ENCODE measurements at places on chromosomes 5 and 9. TPM values are rescaled to one million over a fixed set of nuclear protein-coding genes. Genes with fewer than 3 reads are reported as not detected.
A peak's percentile ranks its signal among the peaks of the same experiment; 100 is the strongest.

GRCh38 chr9:22026696-22027095 lies 17.6 kb upstream of the CDKN2B start:
- H3K27ac ChIP-seq: no peak overlapping the region
- H3K36me3 ChIP-seq: no peaks in the 10 kb centered on the region
- H3K4me3 ChIP-seq: no peak overlapping the region
- no peak for DNase-seq
- H3K4me1 ChIP-seq: no peaks in the 10 kb centered on the region
- no peaks in the 10 kb centered on the region for H3K27me3 ChIP-seq

DNA sequence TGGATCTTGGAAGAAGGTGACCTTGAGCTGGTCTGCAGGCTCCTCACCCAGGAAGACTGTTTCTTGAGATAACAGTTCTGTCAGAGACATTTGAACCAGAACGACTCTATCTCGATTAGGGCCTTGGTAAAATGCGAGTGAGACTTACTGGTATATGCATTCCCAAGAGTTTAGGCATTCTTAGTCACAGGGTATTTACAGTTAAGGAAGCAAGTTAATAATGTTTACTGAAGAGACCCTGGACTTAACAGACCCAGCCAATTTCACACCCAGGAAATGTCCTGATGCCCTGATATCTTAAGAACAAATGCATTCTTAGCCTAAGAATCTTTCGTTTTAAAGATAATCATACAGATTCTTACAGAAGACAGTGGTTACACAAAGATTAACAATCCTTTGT lies 1867.2 kb upstream of the C9orf72 start:
- no peak overlapping the region for H3K27ac ChIP-seq
- no peaks in the 10 kb centered on the region for H3K36me3 ChIP-seq
- no peaks in the 10 kb centered on the region for H3K4me1 ChIP-seq
- H3K27me3 ChIP-seq: no peaks in the 10 kb centered on the region

DNA sequence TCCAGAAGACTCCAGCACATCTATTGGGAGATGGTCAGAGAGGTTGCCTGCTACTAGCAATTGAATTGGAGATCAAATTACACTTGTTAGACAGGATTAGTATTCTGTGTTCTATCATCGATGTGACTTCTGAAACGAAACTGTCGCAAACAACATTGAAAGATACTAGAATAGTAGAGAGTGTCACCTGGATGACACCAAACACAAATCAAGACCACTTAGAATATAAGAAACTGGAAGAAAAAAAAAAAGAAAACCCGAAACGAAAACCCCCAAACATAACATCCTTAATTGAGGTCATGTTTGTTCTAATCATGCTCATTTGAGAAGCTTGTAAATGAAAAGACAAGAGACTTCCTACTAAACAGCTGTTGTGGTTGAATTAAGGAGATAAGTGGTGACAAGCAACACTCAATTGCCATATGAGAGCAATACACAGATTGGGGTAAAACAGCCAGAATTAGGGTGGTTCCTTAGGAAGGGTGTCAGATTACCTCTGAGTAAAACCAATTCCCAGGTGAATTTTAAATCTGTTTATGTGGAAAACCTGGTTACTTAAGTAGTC lies 97.6 kb downstream of the BASP1 start:
- H3K4me3 ChIP-seq: no peak overlapping the region
- no peaks in the 10 kb centered on the region for H3K27me3 ChIP-seq
- H3K36me3 ChIP-seq: no peaks in the 10 kb centered on the region

DNA sequence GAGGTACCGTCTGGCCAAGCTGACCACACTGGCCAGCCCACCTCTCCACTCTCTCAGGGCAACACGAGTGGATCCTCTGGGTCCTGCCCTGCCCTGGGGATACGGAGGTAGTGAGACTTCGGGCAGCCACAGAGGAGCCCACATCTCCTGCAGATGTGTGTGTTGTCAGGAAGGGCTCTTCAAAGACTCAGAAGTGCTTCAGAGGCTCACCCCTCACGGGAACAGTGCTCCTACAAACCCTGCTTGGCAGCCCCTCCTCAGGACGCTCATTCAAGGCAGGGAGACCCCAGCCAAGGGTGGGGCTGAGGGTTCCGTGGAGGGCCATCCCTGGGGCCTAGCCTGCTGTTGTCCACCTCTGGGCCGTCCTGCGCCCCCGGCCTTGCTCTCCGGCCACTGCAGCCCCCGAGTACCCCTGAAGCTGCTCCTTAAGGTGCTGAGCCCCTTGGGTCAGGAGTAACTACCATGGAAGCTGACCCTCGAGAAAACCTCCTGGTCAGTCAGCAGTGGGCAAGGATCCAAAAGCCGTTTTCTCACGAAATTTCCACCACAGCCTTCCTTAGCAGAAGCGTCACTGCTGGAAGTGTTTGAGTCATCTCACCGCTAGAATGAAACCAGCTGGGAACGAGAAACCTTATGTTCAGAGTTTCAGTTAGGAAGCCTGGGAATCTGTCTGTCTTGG lies 23.2 kb upstream of the LRRC14B start:
- H3K27me3 ChIP-seq: no peaks in the 10 kb centered on the region
- peaks cover 19% of the 10 kb centered on the region for H3K4me1 ChIP-seq
- no peaks in the 10 kb centered on the region for H3K36me3 ChIP-seq
- no peak overlapping the region for H3K27ac ChIP-seq
- peak; percentile 51 for DNase-seq

DNA sequence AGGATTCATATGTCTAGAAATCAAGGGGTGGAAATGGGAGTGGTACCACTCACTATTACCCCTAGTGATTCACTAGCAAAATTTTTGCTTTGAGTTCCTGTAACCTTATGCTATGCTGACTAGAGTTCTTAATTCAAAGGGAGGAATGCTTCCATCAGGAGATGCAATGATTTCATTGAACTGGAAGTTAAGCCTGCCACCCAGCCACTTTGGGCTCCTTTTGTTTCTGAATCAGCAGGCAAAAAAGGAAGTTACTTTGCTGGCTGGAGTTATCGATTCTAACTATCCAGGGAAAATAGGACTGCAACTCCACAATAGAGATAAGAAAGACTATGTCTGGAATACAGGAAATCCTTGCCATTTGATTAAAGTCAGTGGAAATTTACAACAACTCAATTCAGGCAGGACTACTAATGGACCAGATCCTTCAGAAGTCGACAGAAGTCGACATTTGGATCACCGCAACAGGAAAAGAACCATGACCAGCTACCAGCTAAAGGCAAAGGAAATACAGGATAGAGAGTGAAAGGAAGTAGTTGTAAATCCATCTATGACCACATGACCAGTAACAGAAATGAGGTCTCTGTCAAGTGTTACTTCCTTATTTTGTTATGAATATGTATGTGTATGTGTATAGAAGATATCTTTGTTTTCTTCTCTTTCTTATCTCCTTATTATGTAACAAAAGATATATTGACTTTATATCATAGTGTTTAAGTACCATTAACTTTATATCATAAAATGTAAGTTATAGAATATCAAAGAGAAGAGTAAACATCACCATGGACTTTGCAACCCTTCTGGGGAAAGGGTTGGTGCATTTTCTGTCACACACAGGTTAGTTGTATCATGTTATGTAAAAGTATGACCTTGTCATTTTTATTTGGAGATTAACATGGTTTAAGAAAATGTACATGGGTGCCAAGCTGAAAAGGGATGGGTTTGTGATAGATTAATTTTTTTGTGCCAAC lies 198.7 kb upstream of the HAPLN1 start:
- no peak for DNase-seq
- no peak overlapping the region for H3K4me3 ChIP-seq
- peaks cover 3% of the 10 kb centered on the region for H3K4me1 ChIP-seq
- H3K27ac ChIP-seq: no peak overlapping the region
- H3K36me3 ChIP-seq: no peaks in the 10 kb centered on the region
- no peaks in the 10 kb centered on the region for H3K27me3 ChIP-seq

- no peak for DNase-seq
- H3K4me3 ChIP-seq: no peak overlapping the region
- no peaks in the 10 kb centered on the region for H3K4me1 ChIP-seq
- no peaks in the 10 kb centered on the region for H3K27me3 ChIP-seq
Observed at GRCh38 chr5:81817980-81818379, 67.1 kb upstream of the SSBP2 start.

CDX1 gene
- total RNA-seq: 0.23 TPM

FOXD4L6 gene
- not detected for total RNA-seq

SLC25A46 gene
- total RNA-seq: 38.7 TPM

F12 gene
- not detected for total RNA-seq

RANBP6 gene
- 15.9 TPM for total RNA-seq

PTGS1 gene
- 7.0 TPM for total RNA-seq

FKBP15 gene
- total RNA-seq: 21.8 TPM

Data from ovary (tissue), 10 donors.